ENCODE measurements at places on chromosomes 5 and 9.

DNA sequence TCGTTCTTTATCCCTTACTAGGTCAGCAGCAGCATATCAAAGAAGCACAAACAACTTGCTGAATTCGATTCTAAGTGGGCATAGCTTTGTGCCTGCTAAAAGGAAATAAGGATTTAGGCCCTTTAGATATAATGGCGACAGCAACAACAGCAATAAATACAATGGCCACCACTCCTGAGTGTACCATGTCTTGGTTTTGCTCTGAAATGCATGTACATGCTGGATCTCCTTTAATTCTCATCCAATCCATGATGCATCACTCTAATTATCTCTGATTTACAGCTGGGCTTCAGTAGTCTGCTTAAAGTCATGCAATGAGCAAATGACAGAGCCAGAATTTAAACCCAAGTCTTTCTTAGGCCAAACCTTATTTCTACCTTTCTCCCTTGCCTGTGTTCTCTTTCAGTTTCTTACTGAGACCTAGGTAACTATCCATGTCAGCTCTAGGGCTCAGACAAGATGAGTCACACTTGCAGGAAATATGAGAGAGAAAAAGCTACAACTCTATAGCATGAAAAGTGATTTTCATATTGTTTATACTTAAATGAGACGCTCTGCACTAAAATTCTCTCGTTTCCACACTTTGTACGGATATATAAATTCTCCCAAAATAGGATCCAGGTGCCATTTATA is 111.8 kb downstream of the HMHB1 start:
- no peak for DNase-seq

DNA sequence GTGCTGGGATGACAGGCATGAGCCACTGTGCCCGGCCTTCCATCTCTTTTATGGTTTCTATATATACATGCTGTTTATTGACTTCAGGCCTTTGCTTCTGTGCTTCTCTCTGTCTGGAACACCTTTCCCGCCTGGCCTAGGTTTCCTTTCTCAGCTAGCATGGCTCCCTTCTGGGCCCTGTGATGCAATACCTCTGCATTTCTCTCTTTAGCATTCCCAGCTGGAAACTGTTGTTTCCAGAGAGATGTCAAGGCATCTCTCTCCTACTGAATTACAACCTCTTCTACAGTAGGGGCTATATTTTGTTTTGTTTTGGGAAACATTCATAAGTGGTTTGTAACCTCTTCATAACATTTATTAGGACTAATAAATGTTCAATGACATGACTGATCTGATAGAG is 57.1 kb downstream of the RPS23 start:
- DNase-seq = no peak

GRCh38 chr9:132293145-132293721 is 61.6 kb downstream of the SETX start:
- no peak for DNase-seq

DNA sequence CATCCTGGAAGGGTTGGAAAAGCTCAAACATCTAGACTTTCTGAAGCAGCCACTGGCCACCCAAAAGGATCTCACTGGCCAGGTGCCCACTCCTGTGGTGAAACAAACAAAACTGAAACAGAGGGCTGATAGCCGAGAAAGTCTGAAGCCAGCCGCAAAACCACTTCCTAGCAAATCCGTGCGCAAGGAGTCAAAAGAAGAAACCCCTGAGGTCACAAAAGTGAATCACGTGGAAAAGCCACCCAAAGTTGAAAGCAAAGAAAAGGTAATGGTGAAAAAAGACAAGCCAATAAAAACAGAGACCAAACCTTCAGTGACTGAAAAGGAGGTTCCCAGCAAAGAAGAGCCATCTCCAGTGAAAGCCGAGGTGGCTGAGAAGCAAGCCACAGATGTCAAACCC is 87.6 kb downstream of the MAP1B start:
- DNase-seq = no peak

DNA sequence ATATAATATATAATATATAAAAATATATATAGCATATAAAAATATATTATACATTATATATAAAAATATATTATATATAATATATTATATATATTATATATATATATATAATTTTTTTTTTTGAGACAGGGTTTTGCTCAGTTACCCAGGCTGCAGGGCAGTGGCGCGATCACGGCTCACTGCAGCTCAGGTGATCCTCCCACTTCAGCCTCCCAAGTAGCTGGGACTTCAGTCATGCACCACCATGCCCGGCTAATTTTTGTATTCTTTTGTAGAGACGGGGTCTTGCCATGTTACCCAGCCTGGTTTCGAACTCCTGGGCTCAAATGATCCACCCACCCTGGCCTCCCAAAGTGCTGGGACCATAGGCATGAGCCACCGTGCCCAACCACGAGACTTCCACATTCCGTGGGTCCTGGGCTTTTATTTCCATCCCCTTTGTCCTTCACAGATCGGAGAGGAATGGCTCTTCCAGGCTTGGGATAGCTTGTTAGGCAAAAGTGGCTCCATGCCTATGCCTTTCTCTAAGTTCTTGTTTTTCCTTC is 62.0 kb upstream of the IER5L start:
- no peak for DNase-seq

- no peak for DNase-seq
These were observed 62.5 kb upstream of the PSD2 start for GRCh38 chr5:139733010-139733688.

GRCh38 chr9:128625391-128626146 is 31.1 kb downstream of the DYNC2I2 start:
- DNase-seq = no peak

DNA sequence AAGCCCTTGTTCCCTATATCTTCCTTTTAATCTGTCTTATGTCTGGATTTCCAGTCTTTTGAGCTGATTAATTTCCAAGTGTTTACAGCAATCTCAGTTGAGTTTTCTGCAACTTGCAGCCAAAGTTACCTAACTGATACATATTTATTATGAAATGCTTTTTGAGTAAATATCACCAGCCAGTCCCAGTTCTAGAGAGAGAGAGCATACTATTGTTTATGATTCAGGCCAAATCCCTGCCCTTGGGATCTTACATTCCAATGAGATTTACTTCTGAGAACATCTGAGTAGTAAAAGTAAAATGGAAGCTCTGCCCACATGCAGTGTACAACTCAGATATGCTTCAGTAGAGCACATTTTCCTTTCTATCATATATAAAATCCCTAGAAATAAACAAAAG is 661.7 kb downstream of the KCTD16 start:
- DNase-seq = no peak

GRCh38 chr5:137300411-137301240 is 198.5 kb downstream of the SPOCK1 start:
- no peak for DNase-seq

GRCh38 chr9:33467526-33467925 is 6.2 kb downstream of the NOL6 start:
- DNase-seq = no peak

DNA sequence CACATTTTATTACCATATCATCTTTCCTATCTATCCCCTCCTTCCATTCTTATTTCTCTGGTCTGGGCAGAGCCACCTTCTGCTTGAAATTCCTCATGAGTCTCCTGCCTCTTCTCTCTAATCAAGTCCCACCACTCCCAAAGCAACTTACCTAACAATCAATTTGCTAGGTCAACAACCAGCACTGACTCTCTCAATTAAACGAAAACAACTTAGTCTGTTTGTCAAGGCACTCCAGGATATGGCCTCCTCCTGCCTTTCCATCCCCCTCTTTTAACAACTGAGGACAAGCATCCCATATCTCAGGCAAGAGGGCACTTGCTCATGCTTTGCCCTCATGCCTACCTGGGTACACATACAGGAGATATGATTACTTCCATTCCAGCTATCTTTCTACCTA is 47.4 kb downstream of the HCN1 start:
- no peak for DNase-seq

- no peak for DNase-seq
These were observed 68.2 kb downstream of the PHF2 start for GRCh38 chr9:93644397-93645088.

GRCh38 chr9:94649100-94649819 is 9.9 kb upstream of the FBP1 start:
- DNase-seq = peak; percentile 85

GRCh38 chr9:96868709-96869108 is 14.4 kb upstream of the ZNF782 start:
- DNase-seq = no peak

DNA sequence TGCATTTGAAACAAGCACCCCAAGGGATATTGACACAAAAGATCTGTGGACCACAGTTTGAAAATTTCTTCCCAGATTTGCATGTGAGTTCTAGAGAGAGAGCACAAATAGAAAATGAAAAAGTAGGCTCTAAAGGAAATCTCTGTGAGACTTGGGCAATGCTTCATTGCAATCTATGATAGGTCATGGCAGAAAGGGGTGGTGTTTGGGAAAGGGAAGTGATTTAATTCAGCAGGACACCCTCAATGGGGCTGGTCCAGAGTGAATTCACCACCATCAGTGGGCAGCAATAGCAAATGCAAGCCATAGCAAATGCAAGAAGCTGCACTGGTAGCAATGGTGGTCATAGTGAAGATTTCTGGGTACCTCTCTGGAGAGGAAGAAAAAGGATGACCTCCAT is 58.1 kb downstream of the ANKRD55 start:
- no peak for DNase-seq

DNA sequence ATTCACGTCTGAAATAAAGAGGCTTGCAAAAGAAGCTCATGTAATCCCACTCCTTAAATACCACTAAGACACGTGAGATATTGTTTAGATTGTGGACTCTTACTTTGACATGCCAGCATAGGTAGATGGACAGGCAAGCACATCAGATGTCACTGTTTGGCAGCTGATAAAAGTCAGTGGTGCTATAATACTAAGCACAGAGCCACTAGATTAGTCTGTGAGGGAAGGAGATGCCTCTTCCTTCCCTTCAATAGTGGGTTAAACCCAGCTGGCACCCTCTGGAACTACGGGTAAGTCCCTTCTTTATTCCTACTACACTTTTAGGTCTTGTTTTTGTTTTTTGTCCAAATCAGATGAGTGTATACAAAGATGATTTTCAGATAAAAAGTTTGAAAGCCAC is at the start of gene MYOT:
Gene MYOT, plus strand, starts transcription at position 197 of the 400 bp plus-strand sequence. CDS start 2,792 bp downstream, outside the sequence.
- no peak for DNase-seq

DNA sequence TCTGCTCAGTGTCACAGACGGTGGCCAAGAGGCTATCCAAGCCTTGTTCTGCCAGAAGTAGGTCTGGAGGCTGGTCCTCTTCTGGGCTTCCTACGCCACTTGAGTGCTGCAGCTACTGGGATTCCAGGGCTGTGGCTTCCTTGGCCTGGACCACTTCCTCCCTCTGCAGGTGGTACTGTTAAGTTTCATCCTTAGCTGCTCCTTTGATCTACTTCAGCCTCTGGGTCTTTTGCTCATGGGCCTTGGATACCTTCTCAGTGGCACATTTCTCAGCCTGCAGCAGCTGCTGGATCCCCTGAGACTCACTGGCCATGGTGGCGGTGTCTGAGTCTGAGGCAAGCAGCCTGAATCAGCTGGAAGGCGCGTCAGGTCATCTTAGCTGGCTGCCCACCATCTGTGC is 10.3 kb downstream of the CNOT8 start:
- no peak for DNase-seq

GRCh38 chr9:37340961-37341360 is 81.5 kb upstream of the GRHPR start:
- DNase-seq = no peak

DNA sequence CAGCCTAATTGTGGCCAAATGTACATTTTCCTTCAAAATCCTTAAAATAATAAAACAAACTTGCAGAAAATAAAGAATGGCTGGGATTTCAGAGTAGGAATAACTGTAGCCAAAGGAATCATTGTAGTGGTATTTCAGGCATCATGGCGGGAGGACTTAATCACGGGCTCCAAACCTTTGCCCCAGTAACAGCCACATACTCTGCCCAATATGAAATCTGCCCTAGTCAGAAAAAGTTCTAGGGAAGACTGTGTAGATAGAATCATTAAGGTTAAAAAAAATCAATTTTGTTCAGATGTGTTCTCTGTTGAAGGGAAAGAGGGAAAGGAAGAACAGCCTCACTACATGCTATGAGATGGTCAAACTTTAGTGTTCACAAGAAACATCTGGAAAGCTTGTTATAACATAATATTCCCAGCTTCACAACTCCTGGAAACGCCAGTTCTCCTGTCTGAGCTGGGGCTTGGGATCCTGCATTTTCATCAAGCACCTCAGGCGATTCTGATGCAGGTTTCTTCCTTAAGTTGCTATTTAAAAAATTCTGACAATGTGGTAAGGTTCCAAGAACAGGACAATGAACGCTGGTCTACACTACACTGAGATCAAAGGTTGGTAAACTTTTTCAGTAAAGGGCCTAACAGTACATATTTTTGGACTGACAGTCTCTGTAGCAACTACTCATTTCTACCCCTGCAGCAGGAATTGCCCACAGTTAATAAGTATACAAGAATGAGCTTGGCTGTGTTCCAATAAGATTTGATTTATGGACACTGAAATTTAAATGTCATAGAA is 87.9 kb downstream of the CEMIP2 start:
- DNase-seq = peak; percentile 19

DNA sequence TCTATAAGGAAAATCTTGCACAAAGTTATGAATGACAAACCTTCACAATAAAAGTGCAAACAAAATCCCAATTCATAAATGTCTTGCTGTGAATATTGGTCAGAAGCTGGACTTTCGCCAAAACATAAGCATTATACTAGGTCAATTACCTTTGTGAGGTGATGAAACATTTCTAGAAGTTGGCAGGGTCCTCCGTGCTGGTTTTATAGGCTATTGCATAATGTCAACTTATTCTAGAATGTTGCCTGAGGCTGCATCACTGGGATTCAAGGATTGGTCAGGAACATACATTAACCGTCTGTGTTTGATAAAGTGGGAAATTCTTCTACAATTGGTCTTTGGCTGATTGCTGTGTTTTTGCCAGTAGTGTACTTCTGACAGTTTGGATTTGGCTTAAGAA is 49.8 kb upstream of the PALM2AKAP2 start:
- DNase-seq = no peak

DNA sequence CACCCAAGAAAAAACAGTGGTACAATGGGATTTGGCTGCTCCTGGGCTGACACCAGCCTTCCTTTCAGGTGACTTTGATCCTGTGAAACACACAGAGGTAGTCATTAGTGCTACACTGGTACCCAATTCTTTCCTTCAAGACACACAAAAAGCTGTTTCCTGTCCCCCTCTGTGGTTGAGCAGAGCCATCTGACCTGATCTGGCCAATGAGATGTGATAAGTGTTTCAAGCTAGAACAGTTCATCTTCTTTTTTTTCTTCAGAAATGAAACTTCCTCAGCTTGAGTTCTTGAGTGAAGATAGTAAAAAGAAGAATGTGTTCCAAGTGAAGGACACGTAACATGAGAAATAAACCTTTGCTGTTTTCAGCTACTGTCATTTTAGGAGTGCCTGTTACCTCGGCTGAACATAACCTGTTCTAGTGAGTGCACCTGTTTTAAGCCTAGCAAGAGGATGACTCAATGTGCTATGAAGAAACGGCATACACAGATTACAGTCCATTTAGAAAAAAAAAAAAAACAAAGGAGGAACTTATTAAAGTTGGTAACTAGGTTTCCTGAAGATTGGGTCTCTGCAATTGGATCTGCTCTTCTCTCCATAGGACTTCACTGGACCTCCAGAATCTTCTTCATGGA is 287.8 kb downstream of the GAS1 start:
- DNase-seq = no peak

GRCh38 chr5:134625559-134625958 is 7.1 kb downstream of the SAR1B start:
- DNase-seq = no peak

Data from H54 (cell line).